ENCODE measurements at places on chromosomes 2 and 18. TPM values are rescaled to one million over a fixed set of nuclear protein-coding genes. Genes with fewer than 3 reads are reported as not detected.

DNA sequence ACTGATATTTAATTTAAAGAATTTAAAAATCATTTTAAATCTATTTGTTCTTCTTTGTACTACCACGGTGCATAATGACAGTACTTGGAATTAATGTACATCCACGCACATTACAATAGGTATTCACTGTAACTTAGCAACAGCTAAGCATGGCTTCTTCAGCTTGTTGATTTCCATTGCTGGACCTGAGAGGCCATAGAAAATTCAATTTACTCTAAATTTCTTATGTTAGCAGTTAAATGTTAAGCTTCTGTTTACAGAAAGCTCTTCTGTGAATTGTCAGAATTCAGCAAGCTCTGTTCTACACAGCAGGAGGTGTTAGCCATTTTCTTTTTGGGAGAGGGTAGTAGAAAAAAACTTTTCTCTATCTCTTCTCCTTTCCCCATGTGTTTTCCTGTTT, 1149.3 kb upstream of the CDH2 start:
- no peaks in the 10 kb centered on the region for H3K36me3 ChIP-seq
- no peaks in the 10 kb centered on the region for H3K27me3 ChIP-seq
- H3K4me1 ChIP-seq, result no peaks in the 10 kb centered on the region

DNA sequence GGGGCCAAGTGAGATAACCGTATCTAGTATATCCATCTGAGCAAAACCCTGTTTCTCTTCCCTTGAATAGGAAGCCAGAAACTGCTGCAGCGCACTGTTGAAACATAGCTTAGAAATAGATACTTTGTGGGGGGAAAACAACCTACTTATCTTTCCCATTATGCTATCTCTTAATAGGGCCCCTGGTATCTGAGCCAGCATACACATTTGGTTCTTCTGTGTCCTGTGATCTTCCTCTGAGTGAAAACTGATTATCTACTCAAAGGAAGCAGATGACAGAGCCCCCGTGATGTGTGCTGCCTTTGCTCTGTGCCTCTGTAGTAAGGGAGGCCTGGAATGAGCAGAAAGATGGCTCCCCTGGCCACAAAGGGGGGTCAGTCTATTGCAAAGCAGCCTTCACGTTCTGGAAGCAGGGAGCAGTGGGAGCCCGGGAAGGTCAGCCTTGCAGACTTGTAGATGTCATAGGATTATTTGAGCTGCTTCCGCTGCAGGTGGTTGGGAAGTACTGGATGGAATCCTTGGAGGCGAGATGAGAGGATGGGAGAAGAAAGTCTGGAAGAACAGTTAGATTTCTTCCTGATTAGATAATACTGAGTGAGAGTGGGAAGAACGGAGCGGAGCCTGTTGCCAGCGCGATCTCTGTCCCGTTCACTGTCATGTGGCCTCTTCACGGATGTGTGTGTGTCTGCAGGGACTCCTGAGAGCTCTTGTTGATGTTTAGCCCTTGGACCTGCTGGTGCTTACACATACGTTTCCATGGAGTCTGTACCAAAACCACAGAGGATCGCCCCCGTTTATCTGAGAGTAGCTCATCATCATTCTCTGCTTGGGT, 150.1 kb downstream of the AGAP1 start:
- H3K27ac ChIP-seq, result no peak overlapping the region
- H3K27me3 ChIP-seq, result peaks cover 63% of the 10 kb centered on the region
- H3K36me3 ChIP-seq, result no peaks in the 10 kb centered on the region
- no peaks in the 10 kb centered on the region for H3K4me1 ChIP-seq

Gene PPP1R1C
- polyA plus RNA-seq, result not detected

- H3K36me3 ChIP-seq, result no peaks in the 10 kb centered on the region
- no peak for DNase-seq
- no peak overlapping the region for H3K27ac ChIP-seq
- H3K4me1 ChIP-seq, result peaks cover 7% of the 10 kb centered on the region
- H3K27me3 ChIP-seq, result peaks cover 30% of the 10 kb centered on the region
Observed at GRCh38 chr18:76524477-76524876, 29.4 kb upstream of the ZNF516 start.

Gene IL36B
- not detected for polyA plus RNA-seq
